AG09309 (cell line): ENCODE measurements at places on chromosomes 7 and 10.
A peak's percentile ranks its signal among the peaks of the same experiment; 100 is the strongest.

DNA sequence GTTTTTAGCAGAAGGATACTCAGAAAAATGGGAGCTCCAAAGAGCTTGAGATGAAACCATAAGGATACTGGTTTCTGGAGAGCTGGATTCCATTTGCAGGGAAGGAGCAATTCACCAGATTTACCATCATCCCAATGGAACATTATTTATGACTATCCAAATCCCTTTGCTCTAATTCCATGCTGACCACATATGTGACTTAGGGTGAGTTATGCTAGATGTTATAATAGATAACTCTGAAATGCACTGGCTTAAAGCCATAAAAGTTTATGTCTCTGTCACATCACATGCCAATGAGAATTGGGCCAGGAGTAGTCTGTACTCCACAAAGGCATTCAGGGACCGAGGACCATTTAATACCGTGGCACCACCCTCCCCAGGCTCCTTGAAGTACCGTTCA is 185.2 kb downstream of the SKIDA1 start:
- no peak for DNase-seq

DNA sequence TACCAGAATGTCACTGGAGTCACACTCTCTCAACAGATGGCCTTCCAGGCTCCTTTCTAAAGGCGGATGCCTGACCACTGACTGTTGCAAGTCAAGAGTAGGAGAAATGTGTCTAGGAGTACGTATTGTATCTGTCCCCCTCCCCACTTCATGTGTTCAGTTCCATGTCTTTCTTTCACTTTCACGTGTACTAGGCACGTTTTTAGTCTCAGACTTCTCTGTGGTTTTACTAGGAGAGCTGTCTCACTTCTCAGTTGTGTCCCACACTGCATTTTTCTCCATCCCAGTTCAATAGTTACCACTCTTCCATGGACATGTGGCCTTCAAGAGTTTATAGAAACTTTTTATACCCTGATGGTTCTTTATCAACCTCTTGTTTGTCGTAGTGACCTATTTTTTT is 893.0 kb downstream of the NRG3 start:
- no peak for DNase-seq

GRCh38 chr10:76116523-76116922 is 685.1 kb downstream of the LRMDA start:
- no peak for DNase-seq

DNA sequence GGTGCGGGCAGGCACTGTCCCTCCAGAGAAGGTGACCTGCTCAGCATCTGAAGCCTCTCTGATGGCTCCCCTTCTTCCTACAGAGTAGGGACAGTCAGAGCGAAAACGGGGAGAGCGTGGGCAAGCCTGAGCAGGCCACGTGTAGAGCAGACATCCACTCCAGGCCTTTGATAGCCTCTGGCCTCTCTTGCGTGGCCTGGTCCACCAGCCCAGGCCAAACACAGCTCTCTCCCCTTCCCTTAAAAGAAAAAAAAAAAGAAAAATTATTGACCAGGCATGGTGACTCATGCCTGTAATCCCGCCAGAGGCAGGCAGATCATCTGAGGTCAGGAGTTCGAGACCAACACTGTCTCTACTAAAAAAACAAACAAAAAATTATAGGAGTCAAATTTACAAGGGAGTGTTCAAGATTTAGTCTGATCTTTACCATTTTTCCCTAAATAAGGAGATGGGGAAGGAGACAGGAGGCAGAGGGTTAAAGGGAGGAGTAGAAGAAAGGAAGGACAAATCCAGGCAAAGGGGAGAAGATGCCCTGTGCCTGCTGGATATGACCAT is 84.8 kb downstream of the PLXNA4 start:
- DNase-seq = no peak

DNA sequence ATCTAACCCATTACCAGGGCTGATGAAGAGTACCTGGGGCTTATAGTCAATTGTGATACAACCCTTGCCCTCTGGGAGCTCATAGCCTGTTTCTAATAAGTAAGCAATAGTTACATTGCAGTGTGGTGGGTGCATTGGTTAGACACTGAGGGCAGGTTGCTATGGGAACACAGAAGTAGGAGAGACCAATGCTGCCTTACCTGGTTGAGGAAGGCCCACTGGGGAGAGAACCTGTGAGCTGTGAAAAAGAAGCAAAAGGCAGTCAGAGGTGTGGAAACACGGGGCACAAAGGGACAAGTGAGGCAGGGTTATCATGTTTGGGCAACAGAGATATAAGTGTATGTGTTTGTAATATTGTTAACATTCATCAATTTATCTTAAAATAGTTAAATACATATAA is 51.9 kb downstream of the WDFY4 start:
- DNase-seq = no peak

DNA sequence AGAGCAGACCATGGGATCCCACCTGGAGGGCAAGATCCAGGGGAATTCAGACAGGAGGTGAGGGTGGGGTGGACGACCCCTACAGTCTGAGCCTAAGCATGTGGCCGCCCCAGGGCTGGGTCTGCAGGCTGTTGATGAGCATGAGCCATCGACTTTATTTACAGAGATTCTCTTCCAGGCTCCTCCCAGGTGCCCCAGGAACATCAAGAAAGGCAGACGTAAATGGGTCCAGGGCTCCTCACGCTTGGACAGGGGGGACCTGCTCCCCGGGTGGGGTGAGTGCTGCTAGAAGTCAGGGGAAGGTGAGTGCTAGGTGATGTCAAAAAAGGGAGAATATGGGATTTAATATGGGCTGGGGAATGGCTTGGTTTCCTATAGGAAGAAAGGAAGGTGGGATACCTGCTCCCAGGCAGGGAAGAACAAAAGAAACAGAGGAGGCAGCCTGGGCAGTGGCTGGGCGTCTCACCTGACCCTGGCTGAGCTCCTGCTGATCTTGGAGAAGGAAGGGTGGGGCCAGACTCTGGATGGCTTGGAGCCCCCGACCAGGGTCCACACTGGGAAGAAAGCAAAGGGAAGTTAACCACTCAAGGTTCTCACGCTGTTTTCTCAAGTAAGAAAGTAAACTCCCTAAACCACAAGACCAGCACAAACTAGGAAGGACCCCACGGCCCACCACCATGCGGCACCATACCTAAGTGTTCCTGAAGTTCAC is 162.1 kb upstream of the SHH start:
- no peak for DNase-seq

DNA sequence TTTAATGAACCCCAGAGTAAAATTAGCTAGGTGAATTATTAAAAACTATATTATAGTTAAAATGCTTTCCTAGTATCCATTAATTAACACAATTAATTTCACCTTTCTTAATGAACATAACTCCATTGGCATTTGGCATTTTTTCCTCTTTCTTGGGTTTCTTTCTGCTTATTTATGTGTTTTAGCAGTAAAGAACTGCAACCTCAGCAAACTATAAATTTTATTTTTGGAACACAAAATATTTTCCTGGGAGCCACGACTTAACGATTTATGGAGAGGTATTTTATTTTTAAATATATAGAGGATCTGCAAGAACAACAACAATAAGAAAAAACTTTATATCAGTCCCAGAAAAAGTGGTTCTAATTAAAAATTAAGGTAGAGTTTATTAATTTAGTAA is 447.4 kb upstream of the ETV1 start:
- DNase-seq = no peak

DNA sequence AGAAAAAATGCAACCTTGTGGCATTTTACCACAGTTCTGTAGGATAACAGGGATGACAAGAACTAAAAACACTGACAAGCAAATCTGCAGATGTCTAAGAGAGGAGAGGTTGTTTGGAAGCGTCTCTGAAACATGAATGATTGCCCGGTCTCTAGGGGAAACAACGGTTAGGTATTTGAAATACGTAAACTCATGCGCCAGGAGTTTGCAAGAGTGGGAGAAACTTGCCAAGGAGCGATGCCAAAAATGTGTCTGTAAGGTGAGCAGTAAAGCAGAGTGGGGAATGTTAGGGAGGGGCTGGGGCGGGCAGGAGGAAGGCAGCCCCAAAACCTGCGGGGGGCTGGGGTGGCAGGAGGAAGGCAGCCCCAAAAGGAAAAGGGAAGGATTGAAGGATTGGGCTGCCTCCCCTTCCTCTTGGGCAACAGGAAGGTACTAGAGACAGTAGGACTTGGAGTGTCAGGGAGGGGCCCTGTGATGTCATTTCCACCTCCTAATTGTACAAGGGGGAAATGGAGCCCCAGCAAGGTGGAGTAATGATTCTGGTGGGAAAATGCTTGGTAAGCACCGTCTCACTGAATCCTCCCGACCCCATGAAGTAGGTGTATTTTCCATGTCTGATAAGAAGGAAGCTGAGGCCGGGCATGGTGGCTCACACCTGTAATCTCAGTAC is 33.2 kb upstream of the PLEKHA1 start:
- no peak for DNase-seq

DNA sequence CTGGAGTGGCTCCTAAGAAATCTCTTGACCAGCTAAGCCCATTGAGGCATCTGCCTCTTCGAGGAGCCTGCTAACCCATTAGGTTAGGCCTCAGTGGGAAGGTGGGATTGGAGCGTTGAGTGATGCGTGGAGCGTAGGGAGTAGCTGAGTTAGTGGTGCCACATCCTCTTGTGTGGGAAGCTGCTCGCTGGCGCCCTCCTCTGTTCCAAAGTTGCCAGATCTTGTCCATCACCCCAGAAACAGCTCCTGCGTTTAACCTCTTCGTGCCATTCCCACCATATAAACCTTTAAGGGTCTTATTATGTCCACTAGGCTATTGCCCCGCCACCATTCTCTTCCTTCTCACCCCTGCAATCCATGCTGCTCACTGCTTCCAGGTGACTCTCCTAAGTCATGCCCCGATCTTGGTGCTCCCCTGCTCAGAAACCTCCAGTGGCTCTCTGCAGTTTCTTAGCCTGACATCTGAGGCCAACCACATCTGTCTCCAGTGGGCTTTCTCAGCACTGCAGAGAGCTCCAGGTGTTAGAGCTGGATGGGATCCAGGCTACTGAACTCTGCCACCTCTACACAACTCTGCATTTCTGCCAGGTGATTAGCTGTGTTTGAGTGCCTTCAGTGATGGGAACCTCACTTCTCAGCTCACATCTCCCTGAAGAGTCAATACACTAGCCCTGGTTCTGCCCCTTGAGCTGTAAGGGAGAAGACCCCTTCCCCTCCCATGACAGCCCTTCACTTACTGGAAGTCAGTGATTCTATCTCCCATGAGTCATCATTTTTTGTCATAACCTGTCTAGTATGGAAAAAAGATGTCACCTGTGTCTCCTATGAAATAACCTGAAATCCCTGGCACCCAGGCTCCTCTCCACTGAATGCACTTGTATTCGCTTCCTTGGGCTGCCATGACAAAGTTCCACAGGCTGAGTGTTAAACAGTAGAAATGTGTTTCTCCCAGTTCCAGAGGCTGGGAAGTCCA is 65.0 kb upstream of the FGFR2 start:
- DNase-seq = no peak

- DNase-seq = no peak
These were observed 13.3 kb upstream of the CDK13 start for GRCh38 chr7:39936761-39937160.

DNA sequence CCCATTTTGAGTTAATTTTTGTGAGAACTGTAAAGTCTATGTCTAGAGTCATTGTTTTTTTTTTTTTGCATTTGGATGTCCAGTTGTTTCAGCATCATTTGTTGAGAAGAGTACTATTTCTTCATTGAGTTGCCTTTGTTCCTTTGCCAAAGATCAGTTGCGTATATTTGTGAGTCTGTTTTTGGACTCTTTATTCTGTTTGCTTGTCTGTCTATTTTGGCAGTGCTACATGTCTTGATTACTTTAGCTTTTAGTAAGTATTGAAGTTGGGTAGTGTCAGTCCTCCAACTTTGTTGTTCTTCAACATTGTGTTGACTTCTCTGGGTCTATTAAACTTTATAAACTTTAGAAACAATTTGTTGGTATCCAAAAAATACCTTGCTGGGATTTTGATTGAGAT is 31.6 kb downstream of the CCDC7 start:
- no peak for DNase-seq

GRCh38 chr7:44539669-44540506 is 1.2 kb downstream of the NPC1L1 start:
- no peak for DNase-seq

- no peak for DNase-seq
These were observed 21.4 kb upstream of the SLIT1 start for GRCh38 chr10:97207131-97207530.

- DNase-seq = no peak
These were observed 4.2 kb downstream of the PSAP start for GRCh38 chr10:71846816-71847215.

GRCh38 chr10:44569193-44570091 is 184.5 kb upstream of the CXCL12 start:
- peak; percentile 82 for DNase-seq

- DNase-seq = no peak
These were observed 13.6 kb downstream of the TMEM236 start for GRCh38 chr10:17765602-17766001.

GRCh38 chr10:114800361-114800760 is 21.2 kb upstream of the FHIP2A start:
- no peak for DNase-seq

- no peak for DNase-seq
These were observed 305.4 kb downstream of the KCNMA1 start for GRCh38 chr10:77332256-77332655.

DNA sequence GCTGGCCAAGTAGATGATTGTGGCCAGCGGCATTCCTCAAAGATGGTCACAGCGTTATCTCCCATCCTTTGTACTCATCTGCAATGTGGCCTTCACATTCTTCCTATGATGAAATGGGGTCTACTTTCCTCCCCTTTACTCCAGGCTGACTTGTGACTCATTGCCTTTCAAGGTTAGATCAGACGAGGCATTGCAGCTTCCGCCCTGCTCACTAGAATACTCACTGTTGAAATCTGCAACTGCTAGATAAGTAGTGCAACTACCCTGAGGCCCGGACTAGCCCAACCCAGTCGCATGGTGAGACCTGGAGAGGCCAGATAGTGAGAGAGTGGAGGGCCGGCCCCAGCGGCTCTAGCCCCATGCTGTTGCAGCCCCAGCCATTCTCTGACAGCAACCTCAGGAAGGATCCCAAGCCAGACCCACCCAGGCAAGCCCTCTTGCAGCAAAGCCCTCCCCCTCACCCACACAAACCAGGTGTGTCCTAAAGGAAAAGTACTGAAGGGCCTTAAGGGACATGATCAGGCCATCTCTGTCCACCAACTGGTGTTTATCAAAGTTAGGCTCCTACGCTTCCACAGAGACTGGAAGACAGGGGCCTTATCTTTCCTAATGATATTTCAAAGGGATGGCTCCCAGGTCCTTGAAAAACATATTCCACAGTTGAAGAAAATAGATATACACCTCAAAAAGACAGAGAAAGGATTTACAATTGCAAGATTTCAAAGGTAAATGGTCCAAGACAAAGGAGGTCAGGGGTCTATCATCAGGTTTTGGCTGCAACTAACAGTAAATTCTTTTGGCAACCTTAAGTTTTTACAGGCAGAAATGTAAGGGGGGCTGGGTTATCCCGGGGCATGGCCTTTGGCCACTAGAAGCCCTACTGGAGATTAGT is 107.2 kb upstream of the TRIM24 start:
- no peak for DNase-seq
